Stimulated activated CD4-positive, alpha-beta T cell treated with anti-CD3 and anti-CD28 coated beads, Interleukin-15, amount 100 ng/mL, for 1 hour (primary cell): ENCODE measurements at places on chromosomes 6 and 20.

- no peak for DNase-seq
These were observed 18.9 kb downstream of the TGM2 start for GRCh38 chr20:38146156-38146555.

GRCh38 chr20:38211200-38212097, 46.4 kb upstream of the TGM2 start:
- DNase-seq, result no peak

DNA sequence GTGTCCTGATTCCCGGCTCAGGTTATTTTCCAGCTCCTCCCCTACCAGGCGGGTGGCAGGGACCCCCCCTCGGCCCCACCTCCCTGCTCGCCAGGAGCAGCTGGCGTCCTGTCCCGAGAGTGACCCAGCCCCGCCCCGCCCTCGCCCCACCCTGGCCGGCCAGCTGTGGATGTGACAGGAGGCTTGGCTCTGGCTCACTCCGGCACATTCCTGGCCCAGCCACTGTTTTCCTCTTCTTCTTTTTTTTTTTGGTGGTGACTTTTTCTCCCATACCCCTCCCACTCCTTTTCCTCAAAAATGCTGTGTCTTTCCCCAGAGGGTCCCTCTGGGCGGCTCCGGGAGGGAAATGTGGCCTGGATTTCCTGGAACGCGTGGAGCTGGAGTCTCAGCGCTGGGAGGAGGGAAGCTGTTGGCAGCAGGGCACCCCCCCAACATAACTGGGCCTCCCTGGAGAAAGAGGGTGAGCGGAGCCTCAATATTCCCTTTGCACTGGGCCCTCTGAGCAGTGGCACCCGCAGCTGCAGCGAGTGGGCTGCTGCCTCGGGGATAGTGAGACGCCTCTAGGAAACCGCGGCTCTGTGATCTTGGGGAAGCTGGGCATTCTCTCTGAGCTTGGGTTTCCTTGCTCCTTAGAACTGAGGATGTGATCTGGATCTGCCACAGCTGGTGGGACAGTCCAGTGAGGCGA, 28.3 kb upstream of the CSNK2A1 start:
- no peak for DNase-seq

DNA sequence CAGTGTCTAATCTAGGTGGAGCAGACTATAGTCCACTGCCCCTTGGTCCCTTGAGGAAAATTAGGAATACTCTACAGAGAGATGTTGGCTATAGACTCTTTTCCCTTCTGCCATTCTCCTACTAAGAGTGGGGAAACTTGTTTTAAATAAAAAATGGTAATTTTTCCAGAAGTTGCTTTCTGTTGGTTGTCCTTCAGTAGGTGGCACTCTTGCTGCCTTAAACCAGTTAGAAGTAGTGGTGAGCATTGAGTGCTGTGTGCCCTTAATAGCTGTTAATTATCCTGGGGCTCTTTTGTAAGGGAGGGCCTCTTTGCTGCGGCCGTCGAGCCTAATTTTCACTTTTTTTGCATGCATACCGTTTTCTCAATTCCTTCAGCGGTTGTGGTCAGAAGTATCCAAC, 2.8 kb downstream of the CMTR1 start:
- no peak for DNase-seq

DNA sequence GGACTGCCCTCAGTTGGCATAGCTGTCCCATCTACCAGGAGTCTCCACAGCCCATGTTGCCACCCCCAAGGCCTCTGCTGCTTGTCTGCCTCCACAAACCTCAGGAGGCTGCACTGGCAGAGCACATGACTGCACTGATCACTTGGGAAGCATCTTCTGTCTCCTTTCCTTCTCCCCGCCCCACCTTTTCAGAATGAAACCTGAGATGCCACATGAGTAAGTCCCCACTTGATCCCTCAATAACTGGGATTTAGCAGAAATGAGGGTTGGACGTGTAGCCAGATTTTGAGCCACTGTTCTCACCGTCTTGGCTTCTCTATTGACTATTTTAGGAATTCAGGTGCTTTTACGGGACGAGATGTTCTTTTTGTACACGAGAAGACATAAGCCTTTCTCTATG, 328.4 kb downstream of the CDC5L start:
- DNase-seq, result no peak

DNA sequence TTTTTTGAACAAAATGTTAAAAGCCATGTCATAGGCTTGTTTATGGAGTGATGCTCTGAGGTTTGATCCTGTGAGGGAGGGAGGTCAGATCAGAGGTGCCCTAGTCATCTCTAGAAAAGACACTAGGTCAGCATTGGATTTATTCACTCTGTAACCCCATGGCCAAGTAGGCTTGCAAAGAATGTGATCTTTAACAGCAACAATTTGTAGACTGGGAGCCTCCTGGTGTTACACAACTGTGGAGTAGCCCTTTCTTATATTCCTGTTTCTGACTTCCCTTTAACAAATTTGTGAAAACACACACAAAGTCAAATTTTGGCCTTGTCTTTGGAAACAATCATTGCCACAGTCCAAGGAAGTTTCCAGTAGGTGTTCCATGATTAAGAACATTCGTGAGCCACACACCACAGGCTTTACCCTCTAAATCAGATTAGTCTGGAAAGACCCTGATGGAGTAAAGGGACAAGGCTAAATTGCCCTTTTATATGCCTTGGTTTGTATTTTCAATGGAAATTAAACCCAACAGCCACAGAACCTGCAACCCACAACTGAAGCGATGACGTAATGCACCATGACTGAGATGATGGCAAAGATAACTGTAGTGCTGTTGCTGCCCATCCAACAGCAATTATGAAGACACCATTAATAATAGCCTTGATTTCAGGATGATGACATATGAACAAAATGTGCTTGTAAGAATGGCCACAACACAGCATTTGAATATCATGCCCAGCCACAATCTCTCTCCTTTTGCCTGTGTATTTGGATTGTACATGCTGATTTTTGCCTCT, 22.1 kb downstream of the SCP2D1 start:
- DNase-seq, result no peak

GRCh38 chr6:35173427-35174087, 32.4 kb upstream of the TCP11 start:
- no peak for DNase-seq

- no peak for DNase-seq
These were observed 70.5 kb downstream of the SNAP25 start for GRCh38 chr20:10288954-10289646.

DNA sequence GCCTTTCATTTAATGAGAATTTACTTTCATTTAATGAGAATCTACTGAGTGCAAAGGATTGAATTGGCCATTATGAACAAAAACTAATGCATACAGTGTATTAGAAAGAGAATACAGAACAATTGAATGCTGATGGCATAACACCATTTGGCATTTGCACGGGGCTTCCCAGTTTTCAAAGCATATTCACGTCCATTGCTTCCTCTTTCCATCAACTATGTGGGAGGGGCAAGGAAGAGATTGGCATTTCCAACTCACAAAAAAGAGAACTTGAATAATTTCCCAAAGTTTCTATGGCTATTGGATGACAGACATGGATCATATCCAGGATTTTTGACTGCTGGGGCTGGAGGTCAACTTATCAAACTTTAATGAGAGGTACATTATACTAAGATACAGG, 23.2 kb upstream of the ARG1 start:
- DNase-seq, result no peak

DNA sequence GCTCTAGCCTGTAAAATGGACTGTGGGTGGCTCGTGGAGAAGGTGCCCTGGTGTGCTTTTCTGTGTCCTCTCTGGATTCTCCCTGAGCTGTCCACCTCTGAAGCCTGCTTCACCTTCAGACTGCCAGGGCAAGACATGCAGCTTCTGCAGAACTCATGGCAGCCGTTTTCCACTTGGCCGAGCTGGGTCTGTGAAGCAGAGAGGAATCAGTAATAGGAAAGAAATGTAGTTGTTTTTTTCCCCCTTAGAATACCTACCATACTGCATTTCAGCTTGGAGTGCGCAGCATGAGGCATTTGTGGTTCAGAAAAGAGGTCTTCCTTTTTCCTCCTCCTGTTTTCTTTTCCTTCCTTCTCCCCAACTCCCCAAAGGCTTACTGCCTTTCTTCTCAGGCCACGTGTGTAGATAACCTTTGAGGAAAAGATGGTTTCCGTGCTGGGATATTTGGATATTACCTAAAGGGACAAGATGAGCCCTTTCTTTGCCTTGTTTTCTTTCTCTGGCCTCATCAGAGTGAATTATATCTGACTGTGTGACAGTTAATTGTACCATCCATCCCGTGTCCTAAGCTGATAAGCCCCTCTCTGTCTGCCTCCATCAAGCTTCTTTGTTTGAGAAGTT, 39.4 kb downstream of the RREB1 start:
- no peak for DNase-seq

GRCh38 chr6:170227521-170227983, 63.3 kb downstream of the DLL1 start:
- DNase-seq, result no peak

- no peak for DNase-seq
These were observed 1359.4 kb upstream of the GJE1 start for GRCh38 chr6:140773276-140773675.

GRCh38 chr6:34957231-34957783, 68.3 kb downstream of the ANKS1A start:
- no peak for DNase-seq

DNA sequence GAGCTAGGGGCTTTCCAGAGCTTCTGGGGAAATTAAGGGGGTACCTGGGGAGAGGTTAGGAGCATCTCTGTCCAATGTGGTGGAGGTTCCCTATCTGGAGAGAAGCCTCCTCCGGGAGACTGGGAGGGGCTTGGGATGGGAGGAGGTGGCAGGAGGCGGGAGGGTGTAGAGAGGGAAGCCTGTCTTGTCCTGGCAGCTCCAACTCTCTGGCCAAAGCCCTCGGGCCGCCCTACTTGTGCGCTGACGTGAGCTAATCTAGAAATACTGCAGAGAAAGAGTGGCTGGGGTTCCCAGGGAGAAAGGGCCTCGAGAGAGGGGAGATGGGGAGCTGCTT, 1.6 kb upstream of the SLC32A1 start:
- no peak for DNase-seq

GRCh38 chr6:47670851-47671250, 27.5 kb upstream of the ADGRF4 start:
- DNase-seq, result no peak

DNA sequence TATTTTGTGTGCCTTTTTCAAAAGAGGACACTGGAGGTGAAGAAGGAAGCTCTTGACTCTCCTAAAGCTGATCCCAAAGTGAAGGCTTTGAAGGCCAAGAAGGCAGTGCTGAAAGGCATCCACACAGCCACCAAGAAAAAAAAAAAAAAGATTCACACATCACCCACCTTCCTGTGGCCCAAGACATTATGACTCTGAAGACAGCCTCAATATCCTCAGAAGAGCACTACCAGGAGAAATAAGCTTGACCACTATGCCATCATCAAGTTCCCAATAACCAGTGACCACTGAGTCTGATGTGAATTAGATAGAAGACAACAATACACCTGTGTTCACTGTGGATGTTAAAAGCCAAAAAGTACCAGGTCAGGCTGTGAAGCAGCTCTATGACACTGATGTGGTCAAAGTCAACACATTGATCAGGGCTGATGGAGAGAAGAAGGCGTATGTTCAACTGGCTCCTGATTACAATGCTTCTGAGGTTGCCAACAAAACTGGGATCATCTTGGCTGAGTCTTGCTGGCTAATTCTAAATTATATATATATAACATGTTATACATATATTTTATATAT, 59.4 kb downstream of the PLCG1 start:
- DNase-seq, result no peak

DNA sequence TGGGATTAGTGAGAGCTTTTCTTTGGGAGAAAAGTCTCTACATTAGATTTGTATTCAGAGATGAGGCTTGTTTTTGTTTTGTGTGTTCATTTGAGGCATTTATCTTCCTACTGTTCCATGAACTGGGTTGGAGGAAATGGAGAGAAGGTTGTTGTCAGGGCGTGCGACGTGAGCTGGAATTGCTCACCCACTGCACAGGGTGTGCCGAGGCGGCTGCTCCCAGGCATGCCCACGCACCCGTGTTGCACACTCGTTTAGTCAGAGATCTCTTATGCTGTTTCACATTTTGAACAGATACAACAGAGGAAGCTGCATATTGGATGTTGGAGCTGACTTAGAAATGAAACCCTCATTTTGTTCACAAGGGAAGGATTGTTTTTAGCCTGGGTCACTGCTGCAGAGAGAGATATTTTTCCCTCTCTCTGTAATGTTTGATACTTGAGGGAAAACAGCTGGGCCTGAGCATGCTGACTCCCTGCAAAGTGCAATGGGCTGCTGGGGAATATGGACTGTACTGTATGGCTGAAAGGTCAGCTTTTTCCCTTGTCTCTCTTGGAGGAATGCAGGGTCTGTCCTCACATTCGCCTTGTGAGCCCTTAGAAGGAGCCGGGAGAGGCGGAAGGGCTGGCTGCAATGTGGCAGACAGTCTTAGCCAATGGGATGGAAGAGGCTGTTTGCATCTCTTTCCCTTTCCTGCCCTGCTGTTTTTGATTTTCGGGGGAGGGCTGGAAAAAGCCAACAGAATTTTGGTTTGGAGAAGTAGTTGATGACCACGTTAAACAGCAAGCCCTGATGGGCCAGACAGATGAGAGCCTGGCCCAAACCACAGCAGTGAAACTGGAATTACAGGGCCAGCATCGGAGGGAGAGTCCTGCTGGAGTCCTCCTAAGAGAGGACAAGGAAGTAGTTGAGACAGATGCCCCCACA, 170.8 kb downstream of the SASH1 start:
- DNase-seq, result no peak

DNA sequence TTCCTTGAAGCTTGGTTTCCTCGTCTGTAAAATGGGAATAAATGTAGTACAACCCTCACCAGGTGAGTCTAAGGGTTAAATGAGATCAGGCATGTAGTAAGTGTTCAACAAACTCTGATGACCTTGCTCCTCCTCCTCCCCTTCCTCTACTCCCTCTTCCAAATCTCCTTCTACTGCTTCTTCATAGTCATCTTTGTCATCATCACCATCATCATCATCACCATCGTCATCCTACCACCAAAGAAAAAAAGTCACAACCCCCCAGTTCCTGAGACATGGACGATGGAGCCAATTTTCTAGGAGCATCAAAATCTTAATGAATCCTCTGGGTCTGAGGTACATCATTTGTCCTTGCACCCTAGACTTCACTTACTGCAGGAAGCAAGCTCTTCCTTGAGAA, 240.0 kb downstream of the ANKRD60 start:
- DNase-seq, result no peak

- no peak for DNase-seq
These were observed 78.8 kb upstream of the RALY start for GRCh38 chr20:33914919-33915318.

DNA sequence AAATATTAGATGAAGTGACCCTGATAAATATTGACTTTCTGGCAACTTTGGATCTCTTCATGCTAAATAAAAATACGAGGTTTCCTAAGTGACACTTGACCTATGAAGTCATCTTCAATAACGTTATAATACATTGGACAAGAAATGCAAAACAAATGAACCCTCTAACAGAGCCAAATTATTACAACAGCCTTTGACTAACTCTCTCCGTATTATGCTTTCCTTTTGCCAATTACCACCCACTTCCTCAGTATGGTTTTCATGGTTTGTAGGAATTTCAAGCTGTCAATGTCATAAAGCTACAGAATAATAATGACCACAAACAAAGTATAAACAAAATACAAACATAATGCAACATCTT, 210.5 kb downstream of the MOXD1 start:
- DNase-seq, result no peak

- DNase-seq, result no peak
These were observed 51.5 kb upstream of the ADTRP start for GRCh38 chr6:11830105-11830504.

GRCh38 chr6:169881976-169882375, 130.6 kb downstream of the ERMARD start:
- DNase-seq, result no peak
